Fibroblast of the aortic adventitia (primary cell): ENCODE measurements at places on chromosomes 6 and 20.

- DNase-seq, result no peak
Measured at GRCh38 chr6:39068391-39068790, 19.8 kb downstream of the GLP1R start.

DNA sequence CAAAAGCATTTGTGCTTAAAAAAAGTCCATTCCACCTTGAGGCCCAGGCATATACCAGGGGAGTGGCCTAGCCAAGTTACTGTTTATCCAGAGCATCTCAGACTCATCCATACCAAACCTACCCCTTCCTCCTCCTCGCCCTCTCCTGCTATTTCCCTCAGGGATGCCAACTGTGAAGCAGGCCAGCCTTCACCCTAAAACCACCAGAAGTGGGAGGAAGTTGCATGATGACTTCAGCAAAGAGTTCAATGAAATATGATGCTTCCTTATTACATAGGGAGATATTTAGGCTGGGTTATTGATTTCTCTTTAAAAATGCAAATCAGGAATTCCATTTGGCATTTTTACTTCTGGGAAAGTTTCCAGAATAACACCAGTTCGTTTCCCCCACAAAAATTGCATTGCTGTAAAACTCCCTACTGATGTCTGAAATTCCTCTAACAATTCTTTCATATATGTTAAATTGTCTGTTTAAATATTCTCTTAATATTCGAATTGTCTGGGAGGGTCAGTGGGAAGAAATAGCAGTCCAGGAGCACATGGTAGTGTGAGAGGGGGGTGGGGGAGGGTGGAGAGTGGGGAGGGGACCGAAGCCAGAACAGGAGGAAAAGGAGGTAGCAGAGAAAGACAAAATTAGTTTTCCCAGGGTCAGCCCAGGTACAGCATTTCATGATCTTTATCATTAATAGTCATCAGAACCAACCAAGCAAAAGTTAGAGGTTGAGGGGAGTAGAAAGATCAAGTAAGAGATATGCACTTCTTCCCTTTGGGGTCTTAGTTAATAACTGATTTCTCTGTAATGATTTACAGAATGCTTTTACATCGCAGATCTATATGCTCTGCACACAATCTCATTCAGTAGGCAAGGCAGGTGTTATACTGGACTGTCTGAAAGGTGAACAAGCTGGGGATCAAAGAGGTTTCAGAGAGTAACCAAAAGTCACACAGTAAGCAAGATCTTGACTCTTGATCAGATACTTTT lies 1.7 kb upstream of the TCP11 start:
- peak; percentile 19 for DNase-seq

DNA sequence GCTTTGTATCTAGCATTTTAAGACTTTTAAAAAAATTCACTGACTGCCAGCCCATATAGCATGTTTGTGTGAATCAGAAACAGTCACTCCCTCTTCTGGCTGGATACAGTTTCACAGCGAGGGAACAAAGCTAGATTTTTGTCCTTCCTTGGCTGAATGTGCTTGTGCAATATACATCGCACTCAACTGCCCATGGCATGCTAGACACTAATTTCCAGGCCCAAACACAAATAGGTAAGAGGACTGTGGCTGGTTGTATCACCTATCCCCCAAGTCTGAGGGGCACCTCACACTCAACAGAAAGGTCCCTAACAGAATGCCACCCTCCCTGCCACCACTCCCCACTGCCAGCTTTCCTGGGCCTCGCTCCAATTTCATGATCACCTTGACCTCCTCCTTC lies 16.2 kb upstream of the BLCAP start:
- peak; percentile 60 for DNase-seq

DNA sequence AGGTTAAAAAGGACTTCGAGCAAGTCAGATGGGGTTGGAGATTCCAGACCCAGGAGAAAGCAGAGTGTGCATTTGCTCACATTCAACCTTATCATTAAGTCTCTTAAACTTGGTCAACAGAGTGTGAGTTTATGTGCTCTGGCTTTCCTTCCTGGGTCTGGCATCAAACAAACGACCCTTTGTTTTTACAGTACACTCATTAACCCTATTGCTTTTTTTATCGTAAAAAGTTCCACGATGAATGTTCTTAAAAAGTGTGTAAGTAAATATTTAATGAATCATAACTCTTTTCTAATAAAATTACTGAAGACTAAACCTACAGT lies 2.5 kb downstream of the FYN start:
- no peak for DNase-seq

DNA sequence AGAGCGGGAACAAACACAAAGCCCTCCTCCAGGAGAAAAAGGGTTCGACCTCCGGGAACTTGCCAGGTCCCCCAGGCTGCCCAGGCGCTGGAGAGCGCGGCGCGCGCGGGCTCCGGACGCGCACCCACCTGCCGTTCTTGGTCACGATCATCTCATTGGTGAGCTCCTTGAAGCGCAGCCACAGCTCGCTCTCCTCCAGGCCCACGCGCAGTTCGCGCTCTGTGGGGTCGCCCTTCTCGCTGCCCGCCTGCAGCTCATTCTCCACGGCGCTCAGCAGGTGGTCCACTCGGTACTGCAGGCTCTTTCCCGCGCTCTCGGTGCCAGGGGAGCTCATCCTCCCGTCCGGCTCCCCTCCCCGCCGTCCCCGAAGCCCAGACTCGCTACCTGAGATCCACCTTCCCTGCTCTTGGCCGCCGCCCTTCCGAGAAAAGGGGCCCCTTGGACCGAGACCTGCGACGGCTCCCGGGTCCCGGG lies 356 bp downstream of the TBXT start:
- no peak for DNase-seq

GRCh38 chr6:100230953-100231316 lies 233.8 kb downstream of the SIM1 start:
- peak; percentile 72 for DNase-seq

DNA sequence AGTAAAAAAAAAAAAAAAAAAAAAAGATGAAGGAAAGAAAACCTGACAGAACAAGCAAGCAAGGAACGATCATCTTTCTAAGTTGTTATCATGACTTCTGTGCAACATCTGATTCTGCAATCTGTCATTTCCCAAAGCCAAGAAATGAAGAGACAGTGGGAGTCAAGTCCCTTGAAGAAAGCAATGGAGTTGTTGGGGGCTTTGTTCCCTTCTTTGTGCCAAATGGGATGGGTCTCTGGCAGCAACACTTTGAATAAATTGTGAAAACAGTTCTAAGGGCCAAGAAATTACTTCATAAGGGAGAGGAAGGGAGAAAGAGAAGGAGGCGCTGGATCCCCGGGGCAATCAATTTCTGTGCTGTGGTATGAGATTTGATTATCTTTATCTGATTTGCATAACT lies 33.3 kb upstream of the RSPO3 start:
- no peak for DNase-seq

DNA sequence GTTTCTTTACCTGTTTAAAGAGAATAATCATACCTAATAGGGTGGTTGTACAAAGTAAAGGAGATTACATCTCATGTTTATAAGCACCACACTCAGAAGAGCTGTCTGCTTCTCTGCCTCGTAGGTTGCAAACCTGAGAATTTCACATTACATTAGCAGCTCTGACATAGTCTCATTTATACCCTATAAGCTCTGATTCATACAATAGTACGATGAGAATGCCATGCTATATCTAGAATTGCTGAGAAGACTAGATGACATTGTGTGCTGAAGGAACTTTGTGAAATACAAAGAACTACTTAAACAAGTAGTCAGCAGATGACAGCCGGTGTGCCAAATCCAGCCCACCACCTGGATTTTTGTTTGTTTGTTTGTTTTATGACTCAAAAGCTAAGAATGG lies 121.2 kb downstream of the ADAT2 start:
- DNase-seq, result no peak

DNA sequence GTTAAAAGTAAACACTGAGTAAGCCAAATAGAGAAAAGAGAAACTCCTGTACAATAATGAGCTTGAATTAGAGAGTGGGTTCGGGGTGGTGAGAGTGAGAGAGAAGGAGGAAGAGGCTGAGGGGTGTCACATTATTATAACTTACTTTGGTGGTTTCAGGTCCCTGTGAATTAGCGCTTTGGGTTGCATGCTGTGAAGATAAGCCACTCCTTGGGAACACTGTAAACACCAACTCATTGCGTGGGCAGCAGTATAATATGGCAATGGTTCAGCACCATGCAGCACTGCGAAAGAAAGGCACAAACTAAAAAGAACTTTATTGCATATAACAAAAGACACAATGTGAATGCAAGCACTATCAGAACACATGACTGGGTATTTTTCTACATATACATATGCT lies 26.9 kb downstream of the MAP3K7 start:
- DNase-seq, result no peak

DNA sequence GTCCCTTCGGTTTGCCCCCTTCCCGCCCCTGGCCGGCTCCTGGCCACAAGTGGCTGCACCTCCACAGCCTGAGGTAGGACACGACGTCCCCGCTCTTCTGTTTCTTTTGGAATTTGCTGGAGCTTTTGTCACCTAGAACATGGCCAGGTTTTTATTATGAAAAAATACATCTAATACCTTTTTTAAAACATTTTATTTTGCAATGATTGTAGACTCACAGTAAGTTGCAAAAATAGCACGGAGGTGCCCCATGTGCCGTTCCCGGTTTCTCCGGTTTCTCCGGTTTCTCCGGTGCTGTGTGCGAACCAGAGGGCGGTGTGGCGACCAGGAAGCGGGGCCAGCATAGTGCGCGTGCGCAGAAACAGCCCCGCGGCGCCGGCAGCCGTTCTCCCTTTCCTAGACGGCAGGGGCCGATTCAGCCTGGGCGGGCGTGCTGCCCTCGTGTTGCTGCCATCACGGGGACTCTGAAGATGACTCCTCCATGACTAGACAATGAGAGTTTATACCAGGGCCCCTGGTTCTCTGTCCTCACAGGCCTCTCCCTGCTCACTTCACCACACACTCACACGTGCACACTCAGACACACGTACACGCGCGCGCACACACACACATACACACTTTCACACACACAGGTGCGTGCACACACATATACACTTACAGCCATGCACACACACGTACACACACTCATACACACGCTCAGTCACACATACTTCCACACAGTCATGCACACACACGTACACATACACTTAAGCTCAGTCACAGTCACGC lies 102.1 kb downstream of the TMEM242 start:
- peak; percentile 65 for DNase-seq

- peak; percentile 85 for DNase-seq
Measured at GRCh38 chr6:152301765-152302568, 335.2 kb downstream of the SYNE1 start.

DNA sequence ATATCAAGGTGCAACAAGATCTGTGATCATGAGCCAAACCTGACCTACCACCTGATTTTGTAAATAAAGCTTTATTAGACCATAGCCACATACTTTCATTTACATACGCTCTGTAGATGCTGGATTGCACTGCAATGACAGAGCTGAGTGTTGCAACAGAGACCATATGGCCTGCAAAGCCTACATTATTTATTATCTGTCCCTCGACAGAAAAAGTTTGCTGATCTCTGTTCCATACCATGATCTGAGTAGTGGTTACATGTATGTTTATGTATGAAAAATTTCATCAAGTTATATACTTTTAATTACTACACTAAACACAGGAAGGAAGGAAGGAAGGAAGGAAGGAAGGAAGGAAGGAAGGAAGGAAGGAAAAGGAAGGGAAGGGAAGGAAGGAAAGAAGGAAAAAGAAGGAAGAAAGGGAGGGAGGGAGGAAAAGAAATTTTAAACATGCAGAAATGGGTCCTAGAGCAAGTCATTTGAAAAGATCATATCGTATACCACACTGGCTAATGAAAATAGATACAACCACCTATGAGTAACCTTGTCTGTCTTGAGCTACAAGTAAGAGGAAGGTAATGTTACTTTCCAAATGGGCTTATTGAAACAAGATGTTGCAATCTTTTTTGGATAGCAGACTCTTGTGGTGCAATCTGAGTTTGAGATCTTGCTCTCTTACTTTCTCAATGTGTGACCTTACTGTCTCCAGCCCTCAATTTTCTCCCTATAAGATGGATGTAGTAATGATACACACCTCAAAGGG lies 441.0 kb downstream of the KIF16B start:
- DNase-seq, result no peak

DNA sequence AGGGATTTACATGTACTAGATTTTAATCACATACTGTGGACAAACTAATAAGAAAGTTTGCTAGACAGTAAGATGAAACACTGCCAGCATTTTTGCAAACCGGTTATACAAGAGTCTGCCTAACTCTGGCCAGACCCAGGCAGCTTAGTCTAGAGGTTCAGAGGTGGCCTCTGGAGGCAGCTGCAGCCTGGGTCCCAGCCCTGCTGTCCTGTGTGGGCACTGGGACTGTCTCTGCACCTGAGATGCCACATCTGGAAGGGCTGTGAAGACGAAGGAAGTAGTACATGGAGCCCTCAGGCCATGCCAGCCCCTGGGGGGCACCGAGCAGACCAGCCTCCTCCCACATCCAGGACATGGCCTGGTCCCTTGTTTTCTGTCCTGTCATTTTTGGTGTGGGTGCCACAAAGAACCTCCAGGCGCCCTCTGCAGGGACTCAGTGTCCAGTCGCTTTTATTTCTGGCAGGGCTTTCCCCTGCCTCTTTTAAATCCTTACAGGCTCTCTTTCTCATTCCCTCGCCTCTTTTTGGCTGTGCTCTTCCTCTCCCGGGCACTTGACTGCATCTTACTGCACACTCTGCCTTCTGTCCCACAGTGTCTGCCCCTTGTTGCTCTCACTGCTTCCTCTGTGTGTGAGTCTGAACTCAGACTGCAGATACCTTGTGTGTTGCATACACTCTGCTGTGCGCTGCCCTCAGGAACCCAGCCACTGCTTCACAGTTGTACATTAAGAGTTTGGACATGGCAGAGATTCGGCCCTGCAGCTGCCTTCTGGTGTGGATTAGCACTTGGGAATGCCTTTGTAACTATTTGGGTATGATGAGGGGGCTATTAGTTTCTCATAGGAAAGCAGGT lies 216.7 kb downstream of the ZDHHC14 start:
- DNase-seq, result peak; percentile 39

GRCh38 chr6:13349811-13350506 lies 21.6 kb upstream of the TBC1D7 start:
- DNase-seq, result peak; percentile 33

- DNase-seq, result peak; percentile 20
Measured at GRCh38 chr6:134512981-134513391, 195.1 kb upstream of the SGK1 start.

DNA sequence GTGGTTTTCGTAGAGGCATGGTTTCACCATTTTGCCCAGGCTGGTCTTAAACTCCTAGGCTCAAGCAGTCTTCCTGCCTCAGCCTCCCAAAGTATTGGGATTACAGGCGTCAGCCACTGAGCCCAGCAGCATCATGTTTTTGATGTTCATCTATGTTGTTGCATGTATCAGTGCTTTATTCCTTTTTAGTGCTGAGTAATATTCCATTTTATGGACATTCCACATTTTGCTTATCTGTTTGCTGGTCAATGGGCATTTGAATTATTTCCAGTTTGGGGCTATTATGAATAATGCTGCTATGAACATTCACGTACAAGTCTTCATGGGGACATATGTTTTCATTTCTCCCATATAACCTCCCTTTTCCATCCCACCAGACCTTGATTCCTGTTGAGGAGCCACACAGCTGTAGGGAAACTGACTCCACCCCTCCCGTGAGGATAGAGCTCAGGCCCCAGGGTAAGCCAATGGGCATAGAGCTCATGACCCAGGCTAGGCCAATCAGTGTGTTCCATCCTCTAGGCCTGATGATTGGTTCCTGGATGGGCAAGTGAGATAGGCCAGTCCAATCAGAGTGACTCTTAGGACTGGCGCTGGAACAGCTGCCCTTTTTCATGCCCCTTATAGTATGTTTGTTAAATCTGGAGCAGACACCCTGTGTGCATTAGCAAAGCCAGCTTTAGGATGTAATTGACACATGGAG lies 49.5 kb downstream of the DLGAP4 start:
- DNase-seq, result no peak
